Hepatic stellate cell (primary cell): ENCODE measurements at places on chromosomes 2 and 18.
A peak's percentile ranks its signal among the peaks of the same experiment; 100 is the strongest.

GRCh38 chr2:23756593-23757292, 170.2 kb downstream of the ATAD2B start:
- no peak for DNase-seq

DNA sequence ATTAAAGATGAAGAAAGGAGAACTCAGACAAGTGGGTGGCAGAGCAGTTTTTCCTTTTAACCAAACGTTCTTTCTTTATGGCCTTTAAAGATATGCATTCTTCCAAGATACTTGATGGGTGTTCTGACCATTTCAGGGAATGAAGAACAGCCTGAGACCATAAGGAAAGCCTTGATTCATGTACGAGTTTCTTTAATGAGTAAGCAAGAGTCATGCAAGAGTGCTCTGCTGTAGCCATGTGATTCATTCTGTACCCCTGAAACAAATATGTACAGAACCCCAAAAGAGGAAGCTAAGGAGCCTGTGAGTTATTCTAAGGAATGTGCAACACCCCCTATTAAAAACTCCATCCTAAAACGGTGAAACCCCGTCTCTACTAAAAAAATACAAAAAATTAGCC, 372.8 kb downstream of the MTX2 start:
- DNase-seq: peak; percentile 57

GRCh38 chr2:199113111-199113510, 344.6 kb downstream of the SATB2 start:
- DNase-seq: no peak

DNA sequence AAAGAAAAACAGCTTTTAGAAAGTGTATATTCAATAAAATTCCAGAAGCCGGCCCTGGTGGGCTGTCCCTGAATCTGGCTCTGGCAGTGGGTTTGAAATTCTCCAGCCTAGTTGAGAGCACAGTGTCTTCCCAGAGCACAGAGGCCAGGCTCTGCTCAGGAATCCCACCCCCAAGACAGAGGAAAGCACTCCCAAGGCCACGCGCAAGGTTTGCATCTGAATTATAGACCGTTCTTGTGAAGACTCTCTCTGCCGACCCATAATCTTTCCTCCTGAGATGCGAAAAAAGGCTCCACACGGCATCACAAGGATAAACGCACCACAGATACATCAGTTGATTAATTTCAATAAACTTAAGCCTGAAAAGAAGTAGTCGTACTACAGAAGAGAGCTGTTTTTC, 342.2 kb downstream of the CMPK2 start:
- no peak for DNase-seq

DNA sequence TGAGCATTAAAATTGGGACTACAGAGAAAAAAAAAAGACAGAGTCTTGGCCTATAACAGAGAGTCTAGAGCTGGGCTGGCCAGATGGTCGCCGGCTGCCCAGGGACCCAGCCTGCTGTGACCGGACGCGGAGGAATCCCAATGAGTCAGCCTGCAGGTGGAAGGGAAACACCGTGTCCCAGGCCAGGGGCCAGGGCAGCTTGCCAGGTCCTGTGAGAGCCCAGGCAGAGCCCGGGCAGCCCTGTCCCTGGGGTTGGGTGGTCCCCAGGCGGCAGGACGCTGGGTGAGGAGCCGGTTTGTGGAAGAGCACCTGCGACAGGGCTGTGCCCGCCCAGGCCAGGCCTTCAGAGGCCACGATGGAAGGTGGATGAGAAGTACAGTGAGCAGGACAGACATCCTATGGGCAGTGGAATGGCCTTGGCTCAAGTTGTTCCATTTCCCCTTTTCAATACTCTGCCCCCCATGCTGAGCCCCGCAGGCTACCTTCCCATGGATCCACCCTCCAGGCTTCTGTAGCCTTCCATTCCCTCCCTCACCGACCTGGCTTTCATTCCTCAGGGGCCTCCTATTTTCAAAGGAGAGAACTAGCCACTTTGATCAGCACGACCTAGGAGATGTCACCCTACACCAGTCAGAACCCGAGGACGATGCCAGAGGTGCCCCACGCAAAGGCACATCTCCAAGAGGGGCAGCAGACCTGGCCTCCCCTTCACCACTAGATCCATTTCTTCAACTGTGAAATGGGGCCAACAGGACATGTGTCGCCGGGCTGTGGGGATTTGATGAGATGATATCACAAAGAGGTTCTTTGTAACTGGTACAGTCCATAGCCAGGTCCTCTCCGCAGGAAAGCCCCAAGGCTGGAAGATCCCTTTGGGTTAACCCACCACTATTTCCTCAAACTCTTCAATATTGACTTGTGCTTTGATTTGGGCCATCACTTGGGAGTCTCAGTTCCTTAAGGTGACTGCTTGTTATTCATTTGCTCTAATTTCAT, 87.5 kb downstream of the POLR1A start:
- DNase-seq: no peak

DNA sequence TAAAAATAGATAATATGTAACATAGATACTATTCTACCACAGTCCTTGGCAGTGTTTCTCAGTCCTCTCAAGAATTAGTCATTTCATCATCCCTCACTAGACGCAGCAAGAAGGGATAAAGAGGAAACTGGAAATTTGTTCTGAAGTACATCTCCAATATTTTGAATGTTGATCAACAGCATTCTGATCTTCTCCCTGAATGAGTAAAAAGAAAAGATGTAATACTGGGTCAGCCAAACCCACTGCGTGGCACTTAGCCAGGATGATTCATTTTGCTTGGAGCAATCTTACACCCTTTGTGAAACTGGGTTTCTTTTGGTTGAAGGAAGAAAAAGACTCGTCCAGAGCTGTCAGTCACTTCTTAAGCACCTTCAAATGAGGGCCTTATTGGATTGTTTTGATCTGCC, 54.1 kb downstream of the TAF1B start:
- DNase-seq: peak; percentile 28

GRCh38 chr2:131112529-131112928, 7.4 kb downstream of the PLEKHB2 start:
- no peak for DNase-seq

GRCh38 chr18:32301361-32301760, 111.5 kb downstream of the MEP1B start:
- no peak for DNase-seq

DNA sequence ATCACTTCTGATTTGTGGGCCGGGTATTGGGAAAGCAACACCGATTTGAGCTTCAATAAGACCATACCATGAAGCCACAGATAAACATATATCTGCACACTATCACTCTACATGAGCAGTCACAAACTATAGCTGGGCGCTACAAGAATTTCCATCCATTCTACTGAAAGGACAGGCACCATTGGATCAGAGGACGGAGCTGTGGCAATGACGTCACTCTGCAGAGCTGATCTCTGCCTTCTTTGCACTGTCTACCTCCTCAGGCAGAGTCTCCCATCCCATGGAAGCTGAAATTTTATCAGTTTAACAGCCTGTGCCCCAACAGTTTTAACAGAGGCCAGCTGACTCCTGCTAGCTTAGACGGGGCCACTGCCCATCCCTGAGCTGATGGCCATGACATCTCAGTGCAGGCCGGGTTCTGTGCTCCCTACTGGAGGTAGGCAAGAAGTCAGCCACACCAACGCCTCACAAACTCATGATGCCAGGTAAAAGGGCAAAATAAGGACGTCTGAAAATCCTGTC, 389.6 kb upstream of the SALL3 start:
- DNase-seq: no peak

DNA sequence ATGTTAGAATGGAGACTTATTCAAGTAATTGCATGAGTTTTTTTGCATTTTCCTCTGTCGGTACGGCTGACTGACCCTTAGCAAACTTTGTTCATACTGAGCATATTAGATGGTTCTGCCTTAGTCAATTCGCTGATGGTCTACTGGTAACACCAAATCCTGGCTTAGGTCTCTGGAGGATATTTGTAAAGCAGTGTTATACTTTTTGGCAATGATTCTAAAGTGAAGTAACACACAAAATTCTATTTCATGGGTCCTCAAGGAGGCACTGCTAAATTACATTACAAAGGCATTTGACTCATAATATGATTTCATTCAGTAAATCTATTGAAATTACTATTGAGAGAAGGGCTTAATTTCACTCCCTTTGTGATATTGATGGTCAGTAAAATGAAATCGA, 246.8 kb upstream of the RASGRP3 start:
- DNase-seq: no peak

DNA sequence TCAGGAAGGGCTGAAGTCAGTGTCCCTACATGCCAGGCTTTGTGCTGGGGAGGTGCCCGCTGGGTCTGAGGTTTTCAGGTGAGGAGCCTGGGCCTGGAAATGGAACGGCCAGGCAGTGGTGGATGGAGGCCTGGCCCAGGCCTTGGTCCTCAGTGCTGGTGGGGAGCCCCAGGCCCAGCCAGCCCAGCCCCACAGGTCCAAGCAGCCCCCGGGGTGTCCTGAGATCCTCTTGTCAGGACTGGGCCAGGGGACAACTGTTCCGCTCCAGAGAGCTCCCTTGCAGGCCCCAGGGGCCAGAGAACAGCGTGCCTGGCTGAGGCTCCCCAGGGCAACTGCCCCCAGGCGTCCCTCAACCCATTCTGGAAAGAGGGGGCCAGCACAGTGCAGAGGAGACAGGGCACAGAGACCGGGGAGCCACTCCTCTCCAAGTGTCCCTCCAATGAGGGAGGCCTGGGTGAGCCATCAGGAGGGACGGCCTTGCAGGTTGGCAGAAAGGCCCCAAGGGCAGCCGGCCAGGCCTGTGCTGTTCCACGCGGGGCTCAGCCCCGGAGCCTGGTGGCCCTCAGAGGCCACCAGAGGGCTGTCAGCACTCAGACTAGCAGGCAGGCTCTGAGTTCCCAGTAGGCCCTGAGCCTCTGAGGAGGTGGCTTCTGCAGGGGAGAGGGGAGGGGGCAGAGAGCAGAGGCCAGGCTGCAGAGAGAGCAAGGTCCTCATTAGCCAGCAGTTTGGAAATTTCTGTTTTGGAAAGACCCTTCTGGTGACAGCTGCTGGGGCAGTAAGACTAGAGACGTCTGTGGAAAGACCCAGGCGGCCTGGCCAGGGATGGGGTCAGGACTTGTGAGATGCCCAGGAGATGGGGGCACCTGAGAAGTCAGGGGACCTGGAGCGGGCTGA, 29.4 kb upstream of the SNED1 start:
- DNase-seq: no peak

DNA sequence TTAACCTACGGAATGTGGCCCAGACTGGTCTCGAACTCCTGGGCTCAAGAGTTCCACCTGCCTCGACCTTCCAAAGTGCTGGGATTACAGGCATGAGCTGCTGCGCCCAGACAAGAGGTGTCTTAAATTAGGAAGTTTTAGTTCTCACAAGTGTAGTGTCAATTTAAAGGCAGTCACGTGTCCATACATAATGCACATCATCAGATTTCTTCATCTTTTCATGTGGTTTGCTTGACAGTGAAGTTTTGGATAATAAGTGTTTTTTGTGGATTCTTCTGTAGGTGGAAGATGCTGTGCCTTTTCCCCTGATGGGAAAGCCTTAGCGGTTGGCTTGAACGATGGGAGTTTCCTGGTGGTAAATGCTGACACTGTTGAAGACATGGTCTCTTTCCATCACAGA, 147.5 kb downstream of the RTN4 start:
- no peak for DNase-seq

- no peak for DNase-seq
Observed at GRCh38 chr2:212619954-212620353, 81.4 kb upstream of the ERBB4 start.

- DNase-seq: no peak
Observed at GRCh38 chr2:119464981-119465380, 33.3 kb downstream of the TMEM37 start.

DNA sequence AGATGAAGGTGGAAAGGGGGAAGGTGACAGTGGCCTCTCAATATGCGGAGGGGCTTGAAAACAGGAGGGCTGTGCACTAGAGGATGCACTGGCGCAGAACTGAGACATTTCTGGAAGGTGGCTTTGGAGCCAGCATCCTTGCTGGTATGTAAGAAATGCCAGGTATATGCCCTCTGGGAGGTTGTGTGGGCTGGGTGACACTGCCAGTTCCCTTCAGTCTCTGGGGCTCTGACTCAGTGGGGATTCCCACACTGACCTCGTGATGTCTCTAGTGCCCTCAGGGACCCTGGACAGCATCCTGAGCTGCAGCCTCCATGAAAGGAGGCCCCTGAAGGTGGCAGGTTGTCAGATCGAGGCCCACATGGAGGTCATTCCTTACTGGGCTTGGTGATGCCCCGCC, 74.0 kb downstream of the AGAP1 start:
- DNase-seq: no peak

GRCh38 chr2:239402666-239403065, 1.8 kb upstream of the HDAC4 start:
- no peak for DNase-seq

DNA sequence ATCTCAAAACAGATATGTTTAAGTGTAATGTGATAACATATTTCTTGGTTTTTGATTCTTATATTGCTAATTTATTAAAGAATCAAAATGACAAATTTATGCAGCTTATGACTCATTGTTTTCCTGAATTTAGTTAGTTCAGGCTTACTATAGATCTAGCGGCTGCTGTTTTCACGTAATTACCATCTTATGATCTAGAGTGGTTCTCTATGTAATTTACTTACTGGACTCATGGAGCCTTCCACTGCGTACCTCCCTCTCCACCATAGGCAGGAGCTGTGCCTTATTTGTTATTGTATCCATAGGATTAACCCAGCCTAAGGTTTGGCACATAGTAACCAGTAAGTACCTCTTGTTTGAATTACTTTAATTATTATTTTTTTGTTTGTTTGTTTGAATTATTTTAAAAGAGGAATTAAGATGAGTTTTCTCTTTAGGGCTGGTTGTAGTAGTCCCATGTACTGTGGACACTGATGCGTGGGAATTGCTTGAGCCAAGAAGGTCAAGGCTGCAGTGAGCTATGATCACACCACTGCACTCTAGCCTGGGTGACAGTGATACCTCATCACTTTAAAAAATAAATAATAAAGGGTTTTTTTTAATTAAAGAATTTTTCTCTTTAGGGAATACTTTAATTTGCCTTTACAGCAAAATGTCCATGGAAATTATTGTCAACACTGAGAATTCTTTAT, 165.5 kb downstream of the PHLPP1 start:
- DNase-seq: no peak

DNA sequence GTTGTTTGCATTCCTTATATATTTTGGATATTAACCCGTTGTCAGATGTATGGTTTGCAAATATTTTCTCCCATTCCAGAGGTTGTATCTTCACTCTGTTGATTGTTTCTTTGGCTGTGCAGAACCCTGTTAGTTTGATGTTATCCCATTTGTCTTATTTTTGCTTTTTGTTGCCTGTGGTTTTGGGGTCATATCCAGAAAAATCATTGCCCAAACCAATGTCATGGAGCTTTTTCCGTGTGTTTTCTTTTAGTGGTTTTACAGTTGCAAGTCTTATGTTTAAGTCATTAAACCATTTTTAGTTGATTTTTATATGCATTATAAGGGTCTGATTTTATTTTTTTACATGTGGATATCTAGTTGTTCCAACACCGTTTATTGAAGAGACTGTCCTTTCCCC, 35.8 kb downstream of the PPIG start:
- DNase-seq: no peak
